ENCODE measurements at places on chromosomes 6 and 20. TPM values are rescaled to one million over a fixed set of nuclear protein-coding genes. Genes with fewer than 3 reads are reported as not detected.

The ELOVL2 gene
- total RNA-seq, result 0.52 TPM

The TFAP2D gene
- total RNA-seq, result not detected

The APMAP gene
- total RNA-seq, result 41.2 TPM

The GZF1 gene
- total RNA-seq, result 11.0 TPM

The DDX27 gene
- total RNA-seq, result 13.0 TPM

The SLC26A8 gene
- under 0.01 TPM for total RNA-seq

The ACTL10 gene
- total RNA-seq, result 1.0 TPM

The SIRPD gene
- not detected for total RNA-seq

The STMND1 gene
- total RNA-seq, result not detected

The ARG1 gene
- 1.0 TPM for total RNA-seq

Data from skeletal muscle tissue (tissue), 5 donors.